Fibroblast of skin of abdomen (primary cell): ENCODE measurements at places on chromosomes 1 and 21.
A peak's percentile ranks its signal among the peaks of the same experiment; 100 is the strongest.

GRCh38 chr1:237482777-237483176 lies 407.9 kb downstream of the ZP4 start:
- no peak for DNase-seq

DNA sequence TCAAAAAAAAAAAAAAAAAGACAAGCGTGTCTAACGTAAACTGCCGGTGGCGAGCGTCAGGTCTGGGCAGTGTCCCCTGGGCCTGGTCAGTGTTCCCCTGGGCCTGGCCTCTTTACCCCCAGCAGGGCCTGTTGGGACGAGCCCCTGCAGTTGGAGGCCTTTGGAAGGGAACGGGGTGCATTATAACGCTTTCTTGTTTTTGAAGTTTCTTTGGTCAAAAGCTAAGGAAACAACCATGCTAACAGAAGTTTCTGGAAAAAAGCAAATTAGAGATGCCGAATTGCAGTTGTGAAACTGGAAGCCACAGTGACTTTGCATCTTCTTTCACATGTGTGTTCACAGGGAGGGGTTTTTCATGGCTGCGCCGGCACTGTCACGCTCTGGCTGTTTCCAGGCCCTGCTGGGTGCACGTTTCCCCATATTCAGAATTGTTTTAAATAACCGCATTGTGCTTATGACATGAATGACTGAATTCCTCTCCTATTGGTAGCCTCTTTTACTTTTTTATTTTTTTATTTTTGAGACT lies 16.0 kb downstream of the RRP1 start:
- DNase-seq = no peak

DNA sequence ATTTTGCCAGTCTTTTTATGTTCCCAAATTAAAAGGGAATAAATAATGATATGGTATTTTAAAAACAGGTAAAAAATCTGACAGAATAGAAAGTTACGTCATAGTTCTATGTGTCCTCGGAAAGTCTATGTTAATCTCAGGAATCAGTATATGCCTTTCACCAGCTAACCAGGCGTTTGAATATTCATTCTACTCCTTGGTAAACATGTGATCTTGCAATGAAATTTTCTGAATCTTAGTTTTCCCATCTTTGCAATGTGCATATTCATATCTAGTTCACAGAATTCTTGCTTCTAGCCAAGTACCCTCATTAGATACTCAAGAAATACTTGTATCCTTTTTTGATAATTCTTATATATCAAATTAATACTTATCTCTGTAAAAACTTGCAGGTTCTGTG lies 179.4 kb downstream of the ZP4 start:
- no peak for DNase-seq

DNA sequence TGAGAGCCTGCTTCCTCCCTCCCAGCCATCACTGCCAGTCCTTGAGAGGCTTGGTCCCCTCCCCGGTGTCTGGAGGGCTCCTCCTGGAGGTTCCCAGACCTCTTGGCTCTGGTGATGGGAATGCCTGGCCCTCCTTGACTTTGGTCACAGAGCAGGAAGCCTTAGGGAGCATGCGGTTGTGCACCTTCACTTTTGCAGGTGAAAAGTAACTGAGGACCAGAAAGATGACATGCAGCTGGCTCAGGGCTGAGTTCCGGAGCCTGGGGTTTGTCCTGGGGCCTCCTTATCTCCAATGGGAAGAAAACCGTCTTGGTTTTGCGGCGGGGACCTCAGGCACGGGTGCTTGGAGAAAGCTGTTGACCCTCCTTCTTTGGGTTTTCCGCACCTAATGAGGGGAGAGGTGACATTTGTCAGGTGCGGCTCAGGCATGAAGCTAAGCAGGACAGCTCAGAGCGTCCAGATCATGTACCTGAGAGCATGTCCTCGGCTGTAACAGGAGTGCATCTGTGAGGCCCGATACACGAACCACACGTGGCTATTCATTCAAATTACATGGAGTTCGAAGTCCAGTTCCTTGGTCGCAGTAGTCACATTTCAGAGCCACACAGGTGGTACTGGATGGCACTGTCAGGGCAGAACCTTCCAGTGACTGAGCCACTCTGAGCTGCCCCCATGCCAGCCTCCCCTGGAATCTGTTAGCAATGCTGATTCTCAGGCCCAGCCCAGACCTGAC lies 608 bp upstream of the MX2 start:
- DNase-seq = no peak

DNA sequence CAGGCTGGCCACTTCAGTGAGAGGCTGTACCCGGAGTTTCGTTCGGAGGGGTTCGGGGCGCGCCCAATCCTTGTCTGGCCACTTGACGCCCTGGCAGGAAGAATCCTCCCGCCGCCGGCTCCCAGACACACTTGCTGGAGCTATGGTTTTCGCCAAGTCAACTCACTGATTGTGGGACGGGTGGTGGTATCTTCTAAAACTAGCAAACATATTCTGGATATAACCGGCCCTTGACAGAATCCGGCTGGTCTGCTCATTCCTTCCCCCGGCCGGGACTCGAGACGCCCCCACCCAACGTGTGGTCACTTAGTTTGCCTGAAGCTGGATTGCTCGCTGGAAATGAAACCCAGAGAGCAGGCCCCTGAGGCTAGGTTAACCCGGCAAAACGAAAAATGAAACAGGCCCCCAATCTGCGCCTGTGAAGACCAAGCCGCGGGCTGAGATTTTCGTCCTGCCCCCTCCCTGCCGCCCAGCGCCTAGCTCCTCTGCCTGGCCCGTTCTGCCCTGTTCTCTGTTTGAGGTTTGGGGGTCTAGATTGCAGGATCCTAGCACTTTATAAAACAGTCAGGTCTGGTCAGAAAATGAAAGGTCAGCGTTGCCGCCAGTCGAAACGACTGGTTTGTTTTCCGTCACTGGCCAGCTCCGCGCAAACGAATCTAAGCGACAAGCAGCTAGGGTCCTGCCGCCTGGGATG lies 4.6 kb downstream of the GFI1 start:
- no peak for DNase-seq

DNA sequence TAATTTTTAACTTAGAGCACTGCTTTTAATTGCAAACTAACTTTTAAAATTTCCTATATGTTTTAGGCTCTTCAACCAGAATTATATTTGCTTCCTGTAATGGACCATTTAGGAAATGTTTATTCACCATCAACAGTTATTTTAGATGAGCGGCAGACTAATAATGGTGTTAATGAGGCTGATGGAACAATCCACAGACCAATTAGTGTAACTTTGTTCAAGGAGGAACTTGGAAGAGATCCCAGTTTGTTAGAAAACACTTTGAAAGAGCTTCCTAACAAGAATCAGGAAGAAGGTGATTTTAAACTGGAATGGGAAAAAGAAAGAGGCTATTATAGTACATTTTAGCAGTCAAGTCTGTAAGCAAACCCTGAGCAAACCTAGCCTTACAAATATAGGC lies 19.4 kb upstream of the GNG5 start:
- no peak for DNase-seq

DNA sequence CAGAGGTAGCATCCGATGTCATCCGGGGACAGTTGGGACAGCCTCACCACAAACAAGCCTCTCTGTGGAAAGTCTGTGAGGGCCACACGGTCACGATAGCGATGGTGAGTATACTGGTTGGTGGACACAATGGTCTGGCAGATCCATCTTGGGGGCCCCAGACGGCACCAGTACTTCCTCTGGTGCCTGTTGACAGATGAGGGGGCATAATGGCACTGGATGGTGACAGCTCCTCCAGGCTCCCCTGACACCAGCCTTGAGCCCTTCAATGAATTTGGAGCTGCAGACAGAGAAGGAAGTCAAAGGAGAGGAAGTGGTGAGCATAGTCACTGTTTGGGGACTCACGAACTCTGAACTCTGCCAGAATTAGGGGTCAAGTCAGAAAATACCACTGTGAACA lies 8.0 kb downstream of the FCAMR start:
- DNase-seq = no peak

DNA sequence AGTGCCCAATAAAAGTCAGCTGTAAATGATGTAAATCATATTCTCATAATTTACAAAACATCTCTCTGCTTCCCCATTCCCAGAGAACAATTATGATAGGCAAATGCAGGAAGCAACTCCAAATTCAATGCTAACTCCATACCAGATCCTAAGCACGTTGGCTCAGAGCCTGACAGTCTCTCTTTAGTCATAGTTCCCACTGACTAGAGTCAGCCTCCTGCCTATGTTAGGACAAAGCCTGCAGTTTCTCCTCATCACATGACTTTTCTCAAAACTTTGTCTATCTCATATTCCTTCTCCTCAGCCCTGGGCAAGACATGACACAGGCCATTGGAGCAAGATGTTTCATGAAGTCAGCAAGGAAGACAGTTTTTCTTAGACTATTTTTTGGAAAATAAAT lies 101.5 kb upstream of the COL24A1 start:
- DNase-seq = peak; percentile 65

DNA sequence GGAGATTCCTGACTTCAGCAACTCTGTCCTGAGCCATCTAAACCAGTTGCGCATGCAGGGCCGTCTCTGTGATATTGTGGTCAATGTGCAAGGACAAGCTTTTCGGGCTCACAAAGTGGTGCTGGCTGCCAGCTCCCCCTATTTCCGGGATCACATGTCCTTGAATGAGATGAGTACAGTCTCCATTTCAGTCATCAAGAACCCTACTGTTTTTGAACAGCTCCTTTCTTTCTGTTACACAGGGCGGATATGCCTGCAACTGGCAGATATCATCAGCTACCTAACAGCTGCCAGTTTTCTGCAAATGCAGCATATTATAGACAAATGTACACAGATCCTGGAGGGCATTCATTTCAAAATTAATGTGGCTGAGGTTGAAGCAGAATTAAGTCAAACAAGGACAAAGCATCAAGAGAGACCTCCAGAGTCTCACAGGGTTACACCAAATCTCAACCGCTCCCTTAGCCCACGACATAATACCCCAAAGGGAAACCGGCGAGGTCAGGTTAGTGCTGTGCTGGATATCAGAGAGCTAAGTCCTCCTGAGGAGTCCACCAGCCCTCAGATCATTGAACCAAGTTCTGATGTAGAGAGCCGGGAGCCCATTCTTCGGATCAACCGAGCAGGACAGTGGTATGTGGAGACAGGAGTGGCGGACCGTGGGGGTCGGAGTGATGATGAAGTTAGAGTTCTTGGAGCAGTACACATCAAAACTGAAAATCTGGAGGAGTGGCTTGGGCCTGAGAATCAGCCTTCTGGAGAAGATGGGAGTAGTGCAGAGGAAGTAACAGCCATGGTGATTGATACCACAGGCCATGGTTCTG lies 2.3 kb downstream of the ZBTB37 start:
- DNase-seq = no peak

- DNase-seq = no peak
These were observed 13.8 kb downstream of the FGGY start for GRCh38 chr1:59310549-59311250.

DNA sequence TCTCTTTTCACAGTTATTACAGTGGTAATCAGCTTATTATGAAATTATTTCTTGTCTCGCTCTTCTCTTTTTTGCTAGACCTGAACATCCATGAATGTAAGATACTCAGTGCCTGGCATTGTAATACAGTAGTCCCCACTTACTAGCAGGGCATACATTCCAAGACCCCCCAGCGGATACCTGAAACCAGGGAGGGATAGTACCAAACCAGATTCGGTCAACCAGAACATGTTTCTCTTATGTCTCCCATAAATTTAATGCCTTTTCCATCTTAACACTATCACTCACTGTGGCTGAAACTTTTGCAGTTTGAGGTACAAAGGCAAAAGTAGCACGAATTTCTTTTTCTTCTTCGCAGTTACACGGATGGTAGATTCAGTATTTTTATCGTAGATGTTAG lies 24.6 kb upstream of the B3GALT2 start:
- no peak for DNase-seq

DNA sequence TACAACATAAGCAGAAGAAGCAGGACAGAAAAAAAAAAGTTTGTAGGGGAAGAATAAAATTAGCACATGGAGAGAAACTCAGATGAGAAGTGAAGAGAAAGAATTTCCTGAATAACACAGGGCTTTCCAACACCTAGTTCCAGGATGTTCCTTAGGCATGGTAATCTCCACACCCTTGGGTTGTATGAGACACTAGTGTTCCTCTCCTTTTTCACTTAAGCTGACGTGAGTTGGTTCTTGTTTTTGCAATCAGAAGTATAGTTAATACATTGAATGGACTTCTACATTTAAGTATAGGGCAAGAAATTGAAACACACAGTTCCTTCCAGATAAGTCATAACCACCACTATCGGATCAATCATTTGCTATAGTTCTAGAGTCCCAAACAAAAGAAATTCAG lies 51.0 kb downstream of the LPAR3 start:
- DNase-seq = no peak

- no peak for DNase-seq
These were observed 132.7 kb upstream of the FOXD3 start for GRCh38 chr1:63189677-63190076.

DNA sequence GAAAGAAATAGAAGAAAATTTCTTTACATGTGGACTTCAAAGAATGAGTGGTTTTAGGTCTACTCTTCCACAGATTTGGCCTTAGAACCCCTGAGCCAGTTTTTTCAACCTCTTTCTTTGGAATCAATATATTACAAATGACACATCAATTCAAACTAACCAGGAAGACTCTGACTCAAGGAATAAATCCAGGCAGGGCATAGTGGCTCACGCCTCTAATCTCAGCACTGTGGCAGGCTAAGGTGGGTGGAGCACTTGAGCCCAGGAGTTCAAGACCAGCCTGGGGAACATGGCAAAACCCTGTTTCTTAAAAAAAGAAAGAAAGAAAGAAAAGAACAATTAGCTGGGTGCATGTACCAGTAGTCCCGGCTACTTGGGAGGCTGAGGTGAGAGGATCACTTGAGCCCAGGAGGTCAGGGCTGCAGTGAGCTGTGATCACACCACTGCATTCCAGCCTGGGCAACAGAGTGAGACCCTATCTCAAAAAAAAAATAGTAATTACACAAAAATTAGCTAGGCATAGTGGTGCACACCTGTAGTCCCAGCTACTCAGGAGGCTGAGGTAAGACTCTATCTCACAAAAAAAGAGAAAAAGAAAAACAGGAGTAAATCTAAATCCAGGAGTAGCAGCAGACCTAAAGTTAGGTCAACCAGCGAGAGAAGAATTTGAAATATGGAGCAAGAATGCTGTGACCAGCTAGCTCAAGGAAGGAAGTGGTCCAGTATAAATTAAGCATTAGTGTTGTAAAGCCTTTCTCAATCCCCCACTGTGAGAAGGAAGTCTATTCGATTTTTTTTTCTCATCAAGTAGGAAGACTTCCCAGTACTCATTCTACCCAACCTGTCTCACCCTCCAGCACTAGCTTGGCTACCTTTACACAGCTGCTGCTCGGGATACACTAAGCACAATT lies 1.9 kb downstream of the SORT1 start:
- peak; percentile 68 for DNase-seq

- no peak for DNase-seq
These were observed 15.5 kb downstream of the ETS2 start for GRCh38 chr21:38821248-38821647.

GRCh38 chr1:38153066-38153777 lies 106.6 kb upstream of the POU3F1 start:
- DNase-seq = no peak
